Activated naive CD4-positive, alpha-beta T cell treated with anti-CD3 and anti-CD28 coated beads for 36 hours (primary cell): ENCODE measurements at places on chromosomes 11 and 22. TPM values are rescaled to one million over a fixed set of nuclear protein-coding genes. Genes with fewer than 3 reads are reported as not detected.
A peak's percentile ranks its signal among the peaks of the same experiment; 100 is the strongest.

DNA sequence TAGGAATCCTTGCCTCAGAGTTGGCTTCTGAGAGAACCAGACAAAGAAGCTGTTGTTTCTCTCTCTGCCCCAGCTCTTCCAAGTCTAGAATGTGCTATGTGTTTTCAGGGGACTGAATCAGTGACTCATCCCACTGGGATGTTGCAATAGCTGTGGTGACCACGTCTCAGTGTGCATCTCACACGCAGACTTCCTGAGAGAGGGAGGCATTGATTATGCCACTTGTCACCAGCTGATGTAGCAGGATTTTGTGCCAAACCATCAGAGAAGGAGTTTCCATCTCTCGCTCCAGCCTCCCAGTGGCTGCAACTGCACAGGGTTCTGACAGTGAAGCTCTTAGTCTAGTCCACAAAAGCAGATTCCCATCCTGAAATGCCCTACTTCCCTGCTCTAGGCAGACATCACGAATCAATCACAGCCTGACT is 455.8 kb downstream of the MIAT start:
- H3K4me3 ChIP-seq = no peak overlapping the region
- peak; percentile 14 for DNase-seq

DNA sequence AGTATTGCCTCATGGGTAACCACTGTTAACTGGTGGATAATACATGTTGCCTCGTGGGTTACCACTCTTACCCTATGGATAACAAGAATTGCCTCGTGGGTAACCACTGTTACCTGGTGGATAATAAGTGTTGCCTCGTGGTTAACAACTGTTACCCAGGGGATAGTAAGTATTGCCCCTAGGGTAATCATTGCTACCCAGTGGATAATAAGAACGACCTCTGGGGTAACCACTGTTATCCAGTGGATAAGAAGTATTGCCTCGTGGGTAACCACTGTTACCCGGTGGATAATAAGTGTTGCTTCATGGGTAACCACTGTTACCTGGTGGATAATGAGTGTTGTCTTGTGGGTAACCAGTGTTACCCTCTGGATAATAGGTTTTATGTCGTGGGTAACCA is 28.1 kb upstream of the NXPE4 start:
- no peaks in the 10 kb centered on the region for H3K36me3 ChIP-seq
- H3K4me1 ChIP-seq = no peaks in the 10 kb centered on the region
- no peaks in the 10 kb centered on the region for H3K27me3 ChIP-seq
- no peak overlapping the region for H3K4me3 ChIP-seq
- no peak for DNase-seq

- peaks cover 31% of the 10 kb centered on the region for H3K36me3 ChIP-seq
- no peaks in the 10 kb centered on the region for H3K27me3 ChIP-seq
- no peaks in the 10 kb centered on the region for H3K4me1 ChIP-seq
- no peak for DNase-seq
Measured at GRCh38 chr11:44848203-44848962, 102.3 kb downstream of the TP53I11 start.

DNA sequence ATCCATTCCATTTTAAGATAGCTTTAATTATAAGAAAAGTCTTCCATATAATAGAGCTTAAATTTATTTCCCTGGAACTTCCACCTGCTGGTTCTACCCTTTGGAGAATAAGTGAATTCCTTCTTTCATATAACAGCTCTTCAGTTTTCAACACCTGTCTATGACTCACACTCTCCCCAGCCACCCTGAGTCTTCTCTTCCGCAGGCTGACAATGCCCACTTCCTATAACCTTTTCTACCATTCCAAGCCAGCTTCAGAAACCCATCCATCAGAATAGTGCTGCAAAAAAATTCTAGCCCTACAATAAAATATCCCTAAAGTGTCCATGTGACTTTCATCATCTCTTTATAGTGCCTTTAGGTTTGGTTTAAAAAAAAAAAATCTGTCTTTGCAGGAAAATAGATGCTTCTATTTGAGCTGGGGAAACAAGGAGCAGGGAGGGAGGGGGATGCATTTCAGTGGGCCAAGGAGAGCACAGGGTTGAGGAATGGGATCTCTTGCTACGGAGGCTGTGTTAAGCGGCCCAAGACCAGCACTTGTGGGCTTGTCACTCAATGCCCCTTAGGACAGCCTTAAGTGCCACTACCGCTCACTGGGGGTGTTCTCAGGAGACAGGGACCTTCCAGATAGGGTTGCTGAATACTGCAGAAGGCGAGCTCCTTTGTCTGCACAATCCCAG is 178.6 kb downstream of the DSCAML1 start:
- no peaks in the 10 kb centered on the region for H3K36me3 ChIP-seq
- H3K4me1 ChIP-seq = no peaks in the 10 kb centered on the region
- DNase-seq = no peak
- H3K27ac ChIP-seq = no peak overlapping the region
- H3K27me3 ChIP-seq = peaks cover 11% of the 10 kb centered on the region

GRCh38 chr11:44652901-44653644 is 73.7 kb upstream of the TSPAN18 start:
- no peak overlapping the region for H3K27ac ChIP-seq
- H3K27me3 ChIP-seq = peaks cover 4% of the 10 kb centered on the region
- no peaks in the 10 kb centered on the region for H3K36me3 ChIP-seq
- no peak overlapping the region for H3K4me3 ChIP-seq
- H3K4me1 ChIP-seq = no peaks in the 10 kb centered on the region
- no peak for DNase-seq

DNA sequence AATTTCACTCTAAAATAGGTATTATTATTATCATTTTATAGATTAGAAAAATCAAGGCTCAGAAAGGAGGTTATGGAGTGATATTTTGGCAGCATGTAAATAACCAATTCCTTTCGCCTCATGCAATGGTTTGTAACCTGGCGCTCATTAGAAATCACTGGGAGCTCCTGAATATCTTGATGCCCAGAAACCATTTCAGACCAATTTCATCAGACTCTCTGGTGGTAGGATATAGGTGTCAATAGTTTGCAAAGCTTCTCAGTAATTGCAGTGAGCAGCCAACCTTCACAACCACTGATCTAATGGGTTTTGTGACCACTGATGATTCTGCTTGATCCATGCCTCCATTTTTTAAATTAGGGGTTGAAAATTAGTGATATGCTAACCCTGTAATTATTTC is 57.8 kb upstream of the ZC3H12C start:
- H3K4me1 ChIP-seq = no peaks in the 10 kb centered on the region
- H3K27me3 ChIP-seq = peaks cover 3% of the 10 kb centered on the region
- no peak overlapping the region for H3K4me3 ChIP-seq
- H3K27ac ChIP-seq = no peak overlapping the region

GRCh38 chr11:117973503-117973860 is 12.7 kb upstream of the IL10RA start:
- no peak overlapping the region for H3K4me3 ChIP-seq
- H3K27me3 ChIP-seq = no peaks in the 10 kb centered on the region
- H3K36me3 ChIP-seq = no peaks in the 10 kb centered on the region
- H3K27ac ChIP-seq = no peak overlapping the region
- peaks cover 74% of the 10 kb centered on the region for H3K4me1 ChIP-seq

DNA sequence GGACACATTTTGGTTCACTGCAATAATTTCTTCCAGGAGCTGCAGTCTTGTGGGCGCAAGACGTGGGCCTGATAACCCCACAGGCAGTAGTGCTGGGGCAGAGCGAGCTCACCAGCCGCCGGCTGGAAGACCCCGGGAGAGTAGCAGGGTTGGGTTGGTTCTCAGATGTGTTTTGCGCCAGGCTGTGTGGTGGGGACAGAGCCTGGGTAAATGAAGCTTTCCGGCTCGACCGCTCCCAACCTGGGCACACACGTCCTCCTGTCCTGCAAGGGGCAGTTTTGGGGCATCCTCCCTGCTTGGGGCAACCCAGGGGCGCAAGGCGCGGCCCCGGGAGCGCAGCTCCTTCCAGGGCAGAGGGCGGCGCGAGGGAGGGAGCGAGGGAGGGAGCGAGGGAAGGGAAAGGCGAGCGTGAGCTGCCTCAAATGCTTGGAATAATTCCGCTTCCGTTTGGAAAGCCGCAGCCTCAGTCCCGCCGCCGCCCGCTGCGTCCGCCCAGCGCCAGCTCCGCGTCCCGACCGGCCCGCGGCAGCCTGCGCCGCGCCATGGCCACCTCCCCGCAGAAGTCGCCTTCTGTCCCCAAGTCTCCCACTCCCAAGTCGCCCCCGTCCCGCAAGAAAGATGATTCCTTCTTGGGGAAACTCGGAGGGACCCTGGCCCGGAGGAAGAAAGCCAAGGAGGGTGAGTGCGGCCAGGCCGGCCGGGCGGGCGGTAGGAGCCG is at the start of gene PARVA:
PARVA (plus strand) TSS at position 466 of the 718 bp plus-strand sequence; CDS start at position 543, 77 bp downstream.
- H3K27me3 ChIP-seq = peaks cover 8% of the 10 kb centered on the region
- no peaks in the 10 kb centered on the region for H3K36me3 ChIP-seq
- no peak for DNase-seq
- no peak within 1 kb of the TSS for H3K27ac ChIP-seq
- peak within 1 kb of the TSS; percentile 71 for H3K4me3 ChIP-seq
- peaks cover 10% of the 10 kb centered on the region for H3K4me1 ChIP-seq

DNA sequence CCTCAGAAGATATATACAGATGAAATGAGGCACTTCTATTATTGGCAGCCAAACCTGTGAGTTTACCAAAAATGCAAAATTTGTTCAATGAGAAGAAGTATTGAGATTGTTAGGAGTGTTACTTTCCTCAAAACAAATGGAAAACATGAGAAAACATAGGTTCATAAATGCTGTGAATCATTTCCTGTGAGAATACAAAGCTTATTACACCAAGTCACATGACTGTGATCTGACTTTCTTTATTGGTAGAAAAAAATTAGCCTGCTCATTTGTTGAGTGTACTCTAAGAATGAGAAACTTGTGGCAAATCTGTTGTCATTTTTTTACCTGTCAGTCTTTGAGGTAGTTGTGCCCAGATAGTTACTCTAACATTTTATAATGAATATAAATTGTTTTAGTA is 215.1 kb downstream of the TMEM135 start:
- H3K27me3 ChIP-seq = no peaks in the 10 kb centered on the region
- H3K36me3 ChIP-seq = peaks cover 1% of the 10 kb centered on the region
- peaks cover 29% of the 10 kb centered on the region for H3K4me1 ChIP-seq
- no peak for DNase-seq
- H3K27ac ChIP-seq = peak overlapping the region; percentile 14

- peaks cover 1% of the 10 kb centered on the region for H3K36me3 ChIP-seq
- no peak for DNase-seq
- H3K4me3 ChIP-seq = no peak overlapping the region
- no peak overlapping the region for H3K27ac ChIP-seq
- H3K27me3 ChIP-seq = peaks cover 9% of the 10 kb centered on the region
- H3K4me1 ChIP-seq = no peaks in the 10 kb centered on the region
Measured at GRCh38 chr11:94201004-94201465, 72.4 kb downstream of the PANX1 start.

- H3K36me3 ChIP-seq = no peaks in the 10 kb centered on the region
- no peak overlapping the region for H3K27ac ChIP-seq
- H3K27me3 ChIP-seq = no peaks in the 10 kb centered on the region
Measured at GRCh38 chr11:16001899-16002426, 354.4 kb downstream of the SOX6 start.

- no peak overlapping the region for H3K4me3 ChIP-seq
- H3K36me3 ChIP-seq = no peaks in the 10 kb centered on the region
- no peak for DNase-seq
- no peaks in the 10 kb centered on the region for H3K4me1 ChIP-seq
- no peak overlapping the region for H3K27ac ChIP-seq
Measured at GRCh38 chr22:27133681-27134314, 476.4 kb downstream of the MIAT start.

GRCh38 chr22:22122348-22123117 is 122.1 kb upstream of the VPREB1 start:
- H3K4me3 ChIP-seq = no peak overlapping the region
- H3K27me3 ChIP-seq = peaks cover 31% of the 10 kb centered on the region
- DNase-seq = no peak
- no peak overlapping the region for H3K27ac ChIP-seq
- no peaks in the 10 kb centered on the region for H3K36me3 ChIP-seq

DNA sequence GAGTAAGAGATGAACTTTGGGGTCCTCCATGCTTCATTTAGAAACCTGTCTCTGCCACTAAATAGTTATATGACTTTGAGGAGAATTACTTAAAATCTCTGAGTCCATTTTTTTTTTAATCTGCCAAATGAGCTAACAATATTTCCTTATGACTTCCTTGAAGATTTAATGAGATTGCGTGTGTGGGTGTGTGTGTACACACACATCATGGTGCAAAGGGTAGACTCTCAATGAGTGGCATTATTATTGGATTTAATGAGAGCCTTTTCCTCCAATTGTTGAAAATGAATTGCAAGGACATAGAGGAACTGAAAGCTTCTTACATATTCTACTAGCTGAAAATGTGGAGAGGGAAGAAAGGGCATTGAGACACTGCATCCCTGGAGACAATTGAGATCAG is 573.5 kb upstream of the LUZP2 start:
- no peak for DNase-seq
- no peak overlapping the region for H3K27ac ChIP-seq
- no peak overlapping the region for H3K4me3 ChIP-seq
- no peaks in the 10 kb centered on the region for H3K27me3 ChIP-seq
- H3K4me1 ChIP-seq = no peaks in the 10 kb centered on the region
- no peaks in the 10 kb centered on the region for H3K36me3 ChIP-seq

GRCh38 chr11:102237096-102237735 is 80.1 kb upstream of the BIRC3 start:
- H3K4me1 ChIP-seq = peaks cover 2% of the 10 kb centered on the region
- no peak overlapping the region for H3K4me3 ChIP-seq
- no peak overlapping the region for H3K27ac ChIP-seq
- no peaks in the 10 kb centered on the region for H3K36me3 ChIP-seq
- peaks cover 15% of the 10 kb centered on the region for H3K27me3 ChIP-seq

GRCh38 chr11:34619062-34619516 is 1.8 kb upstream of the EHF start:
- peaks cover 5% of the 10 kb centered on the region for H3K27me3 ChIP-seq
- no peaks in the 10 kb centered on the region for H3K36me3 ChIP-seq
- no peak overlapping the region for H3K4me3 ChIP-seq
- H3K27ac ChIP-seq = no peak overlapping the region

GRCh38 chr22:35674335-35674734 is 26.1 kb downstream of the APOL6 start:
- DNase-seq = no peak
- peaks cover 12% of the 10 kb centered on the region for H3K4me1 ChIP-seq
- H3K36me3 ChIP-seq = peaks cover 17% of the 10 kb centered on the region
- H3K27ac ChIP-seq = no peak overlapping the region
- H3K4me3 ChIP-seq = no peak overlapping the region

- H3K4me3 ChIP-seq = no peak overlapping the region
- peaks cover 32% of the 10 kb centered on the region for H3K36me3 ChIP-seq
- H3K27ac ChIP-seq = no peak overlapping the region
- DNase-seq = no peak
- H3K4me1 ChIP-seq = no peaks in the 10 kb centered on the region
Measured at GRCh38 chr22:47171441-47172221, 409.2 kb downstream of the TBC1D22A start.

- H3K27me3 ChIP-seq = peaks cover 6% of the 10 kb centered on the region
- H3K4me1 ChIP-seq = no peaks in the 10 kb centered on the region
- no peak overlapping the region for H3K27ac ChIP-seq
- no peak overlapping the region for H3K4me3 ChIP-seq
- H3K36me3 ChIP-seq = no peaks in the 10 kb centered on the region
- DNase-seq = no peak
Measured at GRCh38 chr11:93587858-93588581, 44.8 kb upstream of the SMCO4 start.

GRCh38 chr11:72741429-72741833 is 10.8 kb downstream of the ARAP1 start:
- H3K4me1 ChIP-seq = peaks cover 73% of the 10 kb centered on the region
- peak overlapping the region; percentile 51 for H3K27ac ChIP-seq
- H3K36me3 ChIP-seq = no peaks in the 10 kb centered on the region
- H3K4me3 ChIP-seq = no peak overlapping the region
- H3K27me3 ChIP-seq = no peaks in the 10 kb centered on the region

The EMID1 gene
- total RNA-seq = not detected

The MYOD1 gene
- total RNA-seq = not detected

The ANGPTL5 gene
- not detected for total RNA-seq

The MAPK8IP2 gene
- total RNA-seq = 0.15 TPM

The MYO7A gene
- total RNA-seq = not detected

The SREBF2 gene
- total RNA-seq = 147 TPM

The YAP1 gene
- 1.5 TPM for total RNA-seq

The SCGB2A2 gene
- not detected for total RNA-seq

The E2F8 gene
- 21.2 TPM for total RNA-seq
